ENCODE measurements at places on chromosomes 12 and 14.

GRCh38 chr14:35223927-35224326, 68.3 kb upstream of the PSMA6 start:
- no peak for DNase-seq

DNA sequence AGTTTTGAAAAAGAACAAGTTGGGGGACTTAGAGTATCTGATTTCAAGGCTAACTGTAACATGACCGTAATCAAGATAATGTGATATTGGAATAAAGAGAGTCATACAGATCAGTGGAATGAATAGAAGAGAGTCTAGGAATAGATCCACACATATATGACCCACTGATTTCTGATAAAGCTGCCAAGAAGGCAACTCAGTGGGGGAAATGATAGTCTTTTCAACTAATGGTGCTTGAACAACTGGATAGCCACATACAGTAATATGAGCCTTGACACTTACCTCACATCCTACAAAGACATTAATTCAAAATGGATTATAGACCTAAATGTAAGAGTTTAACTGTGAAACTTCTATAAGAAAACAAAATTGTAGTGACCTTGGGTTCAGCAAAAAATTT, 3.8 kb downstream of the PRKCH start:
- DNase-seq: no peak

DNA sequence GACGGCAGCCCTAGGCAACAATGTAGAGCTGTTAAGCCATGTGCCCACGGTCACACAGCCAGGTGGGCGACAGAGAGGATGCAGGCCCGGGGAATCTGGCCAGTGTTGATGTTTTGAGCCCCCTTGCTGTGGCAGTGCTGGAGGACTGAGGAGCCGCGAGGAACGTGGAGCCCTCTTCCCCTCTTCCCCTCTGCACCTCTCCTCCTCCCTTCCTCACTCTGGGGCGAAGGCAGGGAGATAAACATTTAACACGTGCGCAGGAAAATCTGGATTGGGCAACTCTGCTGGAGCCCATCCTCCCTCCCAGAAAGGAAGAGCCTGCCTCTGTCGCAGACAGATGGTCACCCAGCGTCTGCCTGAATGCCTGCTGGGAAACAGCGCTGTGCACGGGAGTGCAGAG, 376.8 kb downstream of the FUT8 start:
- no peak for DNase-seq

DNA sequence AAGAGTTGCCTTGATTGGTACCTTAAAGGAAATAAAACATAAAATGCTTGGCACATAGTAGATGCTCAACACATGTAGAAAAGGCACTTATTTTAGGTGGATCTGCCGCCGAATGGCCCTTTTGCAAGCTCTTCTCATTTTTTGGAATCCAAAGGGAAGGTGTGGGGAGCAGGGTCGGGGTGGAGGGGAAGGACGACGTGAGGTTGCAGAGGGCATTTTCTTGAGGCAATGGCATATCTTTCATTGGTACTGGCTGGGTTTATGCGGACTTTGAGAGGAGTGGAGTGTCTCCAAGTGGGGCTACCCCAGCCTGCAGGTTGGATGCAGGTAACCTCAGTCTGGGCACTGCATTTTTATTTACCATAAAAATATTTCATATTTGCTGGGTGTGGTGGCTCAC, 8.1 kb downstream of the RTL1 start:
- DNase-seq: no peak

DNA sequence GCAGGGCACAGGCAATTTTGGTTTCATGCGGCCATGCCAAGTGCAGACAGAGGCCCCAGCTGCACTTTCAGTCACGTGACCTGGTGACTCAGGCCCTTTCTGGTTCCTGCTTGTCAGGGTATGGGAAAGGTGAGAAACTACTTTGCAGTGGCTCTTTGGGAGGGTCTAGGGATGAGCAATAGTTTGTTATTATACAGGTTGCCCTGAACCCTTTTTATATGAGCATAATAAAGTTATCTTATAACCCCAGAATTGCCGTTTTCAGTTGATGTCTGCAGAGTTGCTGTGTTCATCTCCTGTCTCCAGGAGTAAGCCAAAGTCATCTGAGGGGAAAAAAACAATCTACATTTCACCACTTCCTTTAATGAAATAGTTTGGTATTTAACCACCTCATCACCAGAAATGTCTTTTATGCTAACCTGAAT, 30.9 kb upstream of the EMP1 start:
- peak; percentile 61 for DNase-seq

DNA sequence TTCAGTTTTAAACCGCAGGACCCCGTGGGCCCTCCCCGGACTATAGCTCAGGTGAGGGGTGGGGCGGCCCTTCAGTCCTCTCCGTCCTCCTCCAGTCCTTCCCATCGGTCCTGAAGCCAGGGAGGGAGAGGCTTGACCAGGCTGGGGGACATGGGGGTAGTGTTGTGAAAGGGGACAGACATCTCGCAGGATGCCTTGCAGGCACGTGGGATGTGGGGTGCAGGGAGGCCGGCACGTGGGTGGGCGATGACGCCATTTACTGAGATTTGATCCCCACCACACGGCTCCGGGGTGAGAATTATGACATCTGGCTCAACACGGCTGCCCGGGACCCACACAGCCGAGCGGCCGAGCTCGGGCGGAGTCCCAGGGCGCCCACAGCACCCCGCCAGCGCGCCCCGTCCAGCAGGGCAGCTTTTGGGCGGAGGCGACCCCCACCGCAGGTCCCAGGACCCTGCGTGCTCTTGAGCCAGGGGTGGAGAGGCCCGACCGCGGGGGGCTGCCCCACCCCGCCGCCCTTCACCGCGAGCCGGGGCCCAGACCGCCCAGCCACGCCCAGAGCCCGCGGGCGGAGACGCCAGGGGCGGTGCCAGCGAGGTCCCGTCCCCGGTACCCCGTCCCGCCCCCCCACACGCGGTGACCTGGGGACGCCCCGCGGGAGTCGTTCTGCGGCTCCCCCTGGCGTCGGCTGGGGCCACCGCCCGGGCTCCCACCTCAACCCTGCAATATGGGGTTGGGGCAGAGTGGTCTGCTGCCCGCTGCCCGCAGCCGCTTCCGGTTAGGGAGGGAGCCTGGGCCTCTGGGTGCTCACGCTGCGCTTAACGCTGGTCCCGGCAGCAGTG, 3.3 kb upstream of the EXOC3L4 start:
- DNase-seq: peak; percentile 62

- DNase-seq: no peak
These were observed 1.8 kb downstream of the GLRX5 start for GRCh38 chr14:95536671-95537070.

DNA sequence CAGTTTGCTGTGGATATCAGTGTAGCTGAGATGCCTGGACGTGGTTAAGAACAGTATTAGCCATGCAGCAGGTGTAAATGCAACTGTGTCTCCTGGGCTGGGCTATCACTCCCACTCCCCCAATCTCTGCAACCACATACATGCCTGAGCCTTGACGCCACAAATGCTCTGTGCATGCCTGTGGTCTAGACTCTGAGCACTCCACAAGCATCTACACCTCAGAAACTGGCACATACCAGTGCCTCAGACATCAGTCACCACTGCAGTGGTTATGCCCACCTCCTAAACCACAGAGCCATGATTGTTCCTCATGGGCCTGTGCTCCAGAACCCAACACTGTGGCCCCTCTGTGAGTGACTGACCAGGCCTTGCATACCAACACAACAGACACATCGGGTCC, 226.8 kb upstream of the ALG10 start:
- DNase-seq: no peak

GRCh38 chr14:50926851-50927386, 17.4 kb downstream of the PYGL start:
- DNase-seq: no peak

- no peak for DNase-seq
These were observed 3.3 kb downstream of the NEMF start for GRCh38 chr14:49849213-49849847.

- DNase-seq: no peak
These were observed 43.9 kb downstream of the TTC9 start for GRCh38 chr14:70685474-70686197.

GRCh38 chr14:66017927-66018326, 468.2 kb upstream of the CCDC196 start:
- no peak for DNase-seq

DNA sequence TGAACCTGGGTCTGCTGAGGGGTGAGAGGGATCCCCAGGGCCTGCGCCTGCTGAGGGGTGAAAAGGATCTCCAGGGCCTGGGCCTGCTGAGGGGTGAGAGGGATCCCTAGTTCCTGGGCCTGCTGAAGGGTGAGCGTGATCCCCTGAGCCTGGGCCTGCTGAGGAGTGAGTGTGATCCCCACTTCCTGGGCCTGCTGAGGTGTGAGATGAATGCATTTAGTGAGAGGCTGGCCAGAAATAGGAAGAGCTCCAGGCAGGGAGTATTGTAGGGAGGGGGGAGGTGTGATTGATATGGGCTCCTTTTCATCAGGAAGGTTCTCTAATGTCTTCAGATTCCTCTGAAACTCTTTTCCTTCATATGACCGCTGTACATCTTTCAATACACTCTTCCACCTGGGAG, 43.0 kb downstream of the FAM186A start:
- DNase-seq: no peak

DNA sequence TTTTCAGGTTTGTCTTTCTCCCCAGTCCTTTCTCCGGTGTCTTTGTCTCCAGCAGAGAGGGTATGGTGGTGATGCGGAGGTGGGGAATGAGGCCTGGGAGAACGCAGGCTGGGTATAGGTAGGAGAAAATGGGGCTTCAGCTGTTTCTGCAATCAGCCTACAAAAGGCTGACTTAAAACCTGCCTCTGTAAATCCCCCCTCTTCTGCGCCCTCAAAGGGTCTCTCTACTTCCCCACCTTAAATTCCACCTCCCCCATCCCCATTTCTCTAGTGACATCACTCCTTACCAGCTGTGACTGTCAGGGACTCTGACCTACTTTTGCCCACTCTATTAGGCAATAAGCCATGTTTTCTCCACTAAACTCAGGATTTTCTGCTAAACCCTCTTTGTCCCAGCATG, 8.1 kb upstream of the RIMKLB start:
- no peak for DNase-seq

GRCh38 chr12:84660139-84660538, 252.5 kb downstream of the SLC6A15 start:
- no peak for DNase-seq

- no peak for DNase-seq
These were observed 164.1 kb downstream of the ATP23 start for GRCh38 chr12:58105225-58106119.

DNA sequence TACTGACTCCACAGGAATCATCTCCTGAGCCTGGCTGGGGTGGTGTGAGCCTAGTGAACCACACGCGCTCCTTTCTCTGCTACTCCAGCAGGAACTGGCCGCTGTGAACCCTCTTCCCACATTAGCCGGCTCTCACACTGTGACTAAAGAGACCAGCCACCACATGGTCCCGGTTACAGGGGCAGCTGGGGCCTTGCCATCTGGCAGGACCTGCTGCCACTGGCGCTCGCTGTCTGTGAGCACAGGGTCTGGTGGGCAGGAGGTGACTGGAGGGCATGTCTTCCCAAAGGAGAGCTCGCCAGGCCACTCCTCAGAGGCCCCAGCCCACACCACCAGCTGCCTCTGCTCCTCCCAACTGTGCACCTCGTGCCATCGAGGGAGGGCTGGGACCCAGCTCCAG, 99.3 kb downstream of the SINHCAF start:
- DNase-seq: no peak

GRCh38 chr12:49873361-49873934, 30.3 kb downstream of the FAIM2 start:
- no peak for DNase-seq

DNA sequence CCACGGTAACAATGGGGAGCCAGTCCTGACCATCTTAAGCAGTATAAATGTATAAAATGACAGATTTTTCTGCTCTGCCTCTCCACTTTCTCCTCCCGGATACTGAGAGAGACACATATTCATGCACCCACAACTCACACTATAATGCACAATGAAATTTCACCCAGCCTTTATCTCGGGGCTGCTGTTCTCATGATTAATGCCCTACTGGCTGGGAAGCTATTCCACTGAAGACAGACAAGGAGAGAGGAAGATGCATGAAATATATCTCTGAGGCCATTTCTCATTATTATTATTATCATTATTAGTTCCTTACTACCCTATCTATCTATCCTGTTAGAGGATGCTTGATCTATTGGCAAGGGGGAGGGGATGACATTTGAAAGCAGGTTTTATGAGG, 501.7 kb downstream of the DIO2 start:
- DNase-seq: no peak

- DNase-seq: no peak
These were observed 186.8 kb downstream of the ASCL1 start for GRCh38 chr12:103144278-103144677.

DNA sequence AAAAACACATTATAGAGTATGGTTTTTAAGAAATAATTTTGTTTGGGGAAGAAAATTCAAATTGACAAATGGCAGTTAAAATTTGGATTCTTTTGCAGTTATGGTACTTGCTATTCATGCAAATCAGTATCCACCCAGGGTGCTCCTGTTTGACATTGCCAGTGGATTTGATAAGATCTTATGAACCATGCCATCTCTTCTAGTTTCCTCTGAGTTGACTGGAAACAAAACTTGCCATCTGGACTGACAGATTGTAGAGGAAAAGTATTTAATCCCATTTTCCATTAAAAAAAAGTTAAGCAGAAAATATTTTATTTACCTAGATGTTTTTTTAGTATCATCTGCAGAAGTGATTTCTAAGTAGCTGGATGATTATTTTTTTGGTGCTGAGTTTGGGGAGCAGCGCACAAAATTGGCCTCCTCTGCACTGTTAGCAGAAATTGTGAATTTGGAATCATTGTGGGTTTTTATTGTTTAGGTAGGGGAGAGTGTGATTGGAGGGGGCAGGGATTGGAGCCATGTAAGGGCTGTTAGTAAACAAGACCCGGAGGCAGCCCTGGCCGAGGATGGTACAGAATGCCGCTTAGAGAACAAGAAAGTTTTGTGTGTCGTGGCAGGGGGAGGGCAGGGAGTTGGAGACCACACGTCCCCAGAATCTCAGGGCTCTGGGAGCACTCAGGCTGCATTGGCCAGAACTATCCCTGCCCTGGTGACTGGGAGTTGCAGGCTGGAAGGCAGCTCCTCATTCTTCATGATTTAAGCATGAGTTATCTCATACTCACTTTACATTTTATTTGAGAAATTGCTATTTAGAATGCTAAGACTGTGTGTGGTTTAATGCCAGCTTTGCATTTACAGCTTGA, 56.6 kb downstream of the WDR20 start:
- DNase-seq: no peak

GRCh38 chr12:90304231-90304630, 595.6 kb upstream of the ATP2B1 start:
- no peak for DNase-seq

GRCh38 chr12:30754383-30754749, 385 bp downstream of the CAPRIN2 start:
- DNase-seq: no peak

GRCh38 chr14:71119075-71119474, 211.8 kb downstream of the PCNX1 start:
- DNase-seq: no peak

All from activated CD8-positive, alpha-beta memory T cell treated with anti-CD3 and anti-CD28 coated beads for 4 hours (primary cell).